ENCODE measurements at places on chromosomes 11 and 22.

- DNase-seq, result peak; percentile 35
Measured at GRCh38 chr11:102345904-102346303, 1.1 kb upstream of the BIRC2 start.

DNA sequence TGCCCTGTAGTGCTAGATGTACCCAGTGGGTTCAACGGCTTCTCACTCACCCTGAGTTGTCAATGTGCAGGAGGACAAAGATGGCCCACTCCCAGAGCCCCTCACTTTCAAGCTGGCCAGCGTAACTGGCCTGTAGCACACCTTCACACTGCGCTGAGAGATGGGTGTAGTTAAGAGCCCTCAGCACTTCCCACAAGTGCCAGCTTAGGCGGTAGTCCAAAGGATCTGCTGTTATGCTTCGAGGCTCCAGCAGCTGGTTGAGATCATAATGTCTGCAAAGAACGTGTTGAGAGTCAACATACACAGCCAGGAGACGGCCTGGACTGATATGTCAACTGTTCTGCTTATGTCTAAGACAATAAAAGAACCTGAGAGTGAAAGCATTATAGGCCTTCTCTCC lies 14.7 kb upstream of the CHRNA10 start:
- no peak for DNase-seq

DNA sequence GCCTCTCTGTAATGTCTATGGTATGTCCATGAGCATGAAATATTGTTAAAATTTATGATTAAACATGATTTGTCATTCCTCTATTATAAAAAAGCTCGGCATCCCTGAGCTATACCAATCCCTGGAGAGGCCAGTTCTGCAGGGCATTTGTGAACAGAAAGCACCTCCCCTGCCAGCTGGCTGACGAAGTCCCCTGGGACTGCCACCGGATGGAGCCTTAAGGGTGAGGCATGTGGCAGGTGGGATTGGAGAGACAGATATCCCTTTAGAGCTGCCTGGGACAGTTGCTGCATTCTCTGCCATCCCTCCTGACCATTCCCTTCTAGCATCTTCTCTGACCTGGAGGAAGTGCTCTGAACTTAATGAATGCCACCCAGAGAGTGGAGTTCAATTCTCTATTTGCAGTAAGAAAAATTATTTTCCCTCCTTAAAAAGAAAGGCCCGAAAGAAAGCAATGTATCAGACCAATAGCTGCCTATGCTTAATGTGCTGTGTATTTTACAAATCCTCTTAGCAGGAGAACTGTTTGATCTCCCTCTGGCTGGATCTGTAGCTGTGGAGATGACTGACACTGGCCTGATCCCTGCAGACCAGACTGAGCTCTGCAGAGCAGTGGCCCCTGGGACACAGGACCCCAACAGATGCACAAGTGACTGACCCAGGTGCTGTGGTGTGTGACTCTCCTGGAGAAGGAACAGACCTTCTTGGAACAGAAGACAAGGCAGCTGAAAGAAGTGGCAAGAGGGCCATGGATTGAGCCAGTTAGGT lies 219.0 kb upstream of the NAV2 start:
- no peak for DNase-seq

DNA sequence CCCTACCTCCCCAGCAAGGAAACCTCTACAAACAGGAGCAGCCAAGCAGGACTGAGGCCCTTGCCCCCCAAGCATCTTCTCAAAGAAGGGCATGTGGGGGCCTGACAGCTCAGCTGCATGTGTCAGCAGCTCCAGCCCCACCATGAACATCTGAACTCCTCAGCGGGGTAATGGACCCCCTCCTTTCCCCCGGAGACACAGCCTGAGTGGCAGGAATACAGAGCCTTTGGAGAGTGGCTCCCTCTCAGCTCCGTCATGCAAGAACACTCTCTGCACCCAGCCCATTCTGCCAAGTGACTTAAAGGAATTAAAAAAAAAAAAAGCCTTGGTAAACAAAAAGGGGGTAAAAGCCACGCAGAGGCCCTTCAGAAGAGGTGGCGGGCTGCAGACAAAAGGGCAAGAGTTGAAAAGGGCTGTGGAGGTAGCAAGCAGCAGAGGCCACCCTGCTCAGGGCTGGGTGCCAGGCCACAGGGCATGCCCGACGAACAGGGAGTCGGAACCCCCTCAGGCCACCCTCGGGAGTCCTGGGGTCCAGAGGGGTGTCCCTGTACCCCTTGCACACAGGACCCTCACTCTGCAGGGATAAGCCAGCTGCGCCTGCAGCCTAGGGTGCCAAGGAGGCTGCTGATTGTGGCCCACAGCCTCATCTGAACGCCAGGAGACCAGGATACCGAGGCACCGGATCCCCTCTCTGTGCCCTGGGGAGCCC lies 62.5 kb downstream of the MACROD1 start:
- no peak for DNase-seq

- no peak for DNase-seq
Measured at GRCh38 chr22:30733181-30733631, 38.5 kb downstream of the OSBP2 start.

- DNase-seq, result no peak
Measured at GRCh38 chr11:46159680-46160079, 38.4 kb upstream of the PHF21A start.

GRCh38 chr11:59900366-59901126 lies 22.0 kb downstream of the OOSP3 start:
- no peak for DNase-seq

DNA sequence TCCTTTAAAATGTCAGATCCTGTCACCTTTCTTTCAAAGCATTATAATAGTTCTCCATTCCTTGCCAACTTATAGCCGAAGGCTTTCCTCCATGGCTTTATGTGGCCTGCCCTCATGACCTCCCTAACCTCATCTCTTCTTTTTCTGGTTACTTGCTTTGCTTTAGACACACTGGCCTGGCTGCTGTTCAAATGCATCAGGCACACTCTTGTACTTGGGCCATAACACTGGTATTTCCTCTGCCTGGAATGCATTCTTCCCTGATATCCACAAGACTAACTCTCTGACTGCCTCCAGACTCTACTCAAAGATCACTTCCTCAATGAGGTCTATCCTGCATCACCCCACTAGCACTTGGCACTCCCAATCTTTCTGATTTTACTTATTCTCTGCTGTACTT lies 710.3 kb downstream of the KCNA4 start:
- DNase-seq, result no peak

- DNase-seq, result no peak
Measured at GRCh38 chr22:47377926-47378560, 615.6 kb downstream of the TBC1D22A start.

DNA sequence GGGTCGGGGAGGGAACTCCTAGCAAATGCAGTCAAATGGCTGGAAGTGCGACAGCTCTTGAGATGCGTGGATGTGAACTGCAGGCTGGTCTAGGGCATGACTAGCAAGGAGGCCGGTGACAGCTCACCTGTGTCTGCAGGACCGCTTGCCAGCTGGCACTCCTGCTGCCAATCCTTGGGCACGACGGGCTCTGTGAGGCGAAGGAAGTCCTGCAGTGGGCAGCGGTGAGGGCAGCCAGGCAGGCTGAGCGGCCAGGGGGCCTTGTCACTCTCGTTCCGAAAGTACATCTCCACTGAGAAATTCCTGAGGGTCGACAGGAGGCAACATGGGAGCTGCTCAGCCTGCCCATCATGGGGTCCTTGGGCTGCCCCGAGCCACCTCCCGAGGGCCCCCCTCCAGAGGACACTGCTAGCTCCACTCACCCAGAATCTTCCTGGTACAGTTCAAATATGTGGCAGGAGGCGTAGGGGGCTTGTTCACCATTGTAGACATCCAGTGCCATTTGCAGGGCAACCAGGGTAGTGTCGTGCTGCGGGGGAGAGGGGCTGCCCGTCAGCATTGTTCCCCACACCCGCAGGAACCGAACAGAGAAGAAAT lies 5.9 kb downstream of the ACP2 start:
- DNase-seq, result no peak

- no peak for DNase-seq
Measured at GRCh38 chr11:35173616-35174566, 34.9 kb downstream of the CD44 start.

DNA sequence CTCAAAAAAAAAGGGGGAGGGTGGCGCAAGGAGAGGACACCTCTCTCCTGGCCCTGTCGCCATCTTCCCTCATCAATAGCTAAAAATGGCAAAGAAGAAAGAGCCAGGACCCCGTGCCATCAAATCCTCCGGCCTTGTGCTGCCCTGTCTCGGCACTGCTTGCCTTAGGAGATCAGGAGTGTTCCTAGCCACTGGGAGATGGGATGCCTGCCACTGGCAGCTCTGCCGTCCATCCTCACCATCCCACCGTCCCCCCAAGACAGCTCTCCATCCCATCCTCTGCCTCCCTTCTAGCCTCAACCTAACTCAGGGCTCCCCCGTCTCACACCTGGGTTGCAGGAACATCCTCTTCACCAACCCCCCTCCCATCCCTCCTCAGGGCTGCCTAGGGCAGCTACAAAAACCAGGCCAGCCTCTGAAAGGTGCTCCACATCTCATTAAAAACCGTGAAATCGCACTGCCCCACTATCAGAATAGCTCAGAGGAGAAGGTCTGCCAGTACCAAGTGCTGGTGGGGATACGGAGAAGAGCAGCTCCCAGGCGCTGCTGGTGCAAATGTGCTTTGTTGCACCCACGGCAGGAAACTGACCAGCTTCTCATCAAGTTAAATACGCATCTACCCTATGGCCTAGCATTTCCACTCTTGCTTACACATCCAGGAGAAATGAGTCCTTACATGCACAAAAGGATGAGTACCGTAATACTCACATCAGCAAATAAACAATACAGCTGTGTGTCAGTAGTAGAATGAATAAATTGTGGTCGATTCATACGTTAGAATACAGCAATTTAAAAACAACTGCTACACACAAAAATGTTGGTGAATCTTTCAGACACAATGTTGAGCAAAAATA lies 31.7 kb upstream of the GCAT start:
- DNase-seq, result no peak

- no peak for DNase-seq
Measured at GRCh38 chr11:127620671-127621070, 620.1 kb upstream of the KIRREL3 start.

GRCh38 chr22:46878191-46878948 lies 115.9 kb downstream of the TBC1D22A start:
- DNase-seq, result no peak

DNA sequence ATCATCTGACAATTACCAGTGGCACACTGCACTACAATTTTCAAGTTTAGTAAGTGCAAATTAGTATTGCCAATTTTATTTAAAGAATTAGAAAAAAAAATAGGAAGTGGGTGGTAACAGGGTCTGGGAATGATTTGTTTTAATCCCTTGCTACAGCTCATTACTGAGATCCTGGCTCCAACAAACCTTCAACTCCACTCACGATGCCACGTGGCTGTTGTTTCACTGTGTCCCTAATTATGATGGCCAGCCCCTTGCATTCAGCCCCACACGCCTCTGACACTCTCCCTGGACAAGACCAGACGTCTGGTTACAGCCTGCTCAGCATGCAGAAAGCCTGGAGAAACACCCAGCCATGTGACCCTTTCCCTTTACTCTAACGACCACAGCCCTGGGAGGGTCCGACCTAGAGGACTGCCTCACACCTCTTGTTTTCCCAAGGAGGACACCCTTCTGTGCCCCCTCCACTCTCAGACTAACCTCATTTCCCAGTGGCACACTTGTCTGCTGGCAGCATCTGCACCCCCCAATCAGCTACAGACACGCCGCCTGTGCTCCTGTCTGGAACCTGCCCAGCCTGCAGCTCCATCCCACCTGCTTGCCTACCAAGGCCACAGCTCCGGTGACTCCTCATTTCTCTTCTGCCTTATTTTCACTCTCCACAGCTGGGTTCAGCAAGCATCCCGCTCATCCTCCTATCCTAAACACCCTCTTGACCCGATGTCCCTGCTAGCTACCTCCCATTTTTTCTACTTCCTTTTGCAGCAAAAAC lies 18.5 kb upstream of the SLC25A1 start:
- DNase-seq, result no peak

- DNase-seq, result no peak
Measured at GRCh38 chr11:120643284-120643683, 131.7 kb downstream of the GRIK4 start.

- no peak for DNase-seq
Measured at GRCh38 chr22:28815111-28815510, 14.7 kb upstream of the XBP1 start.

DNA sequence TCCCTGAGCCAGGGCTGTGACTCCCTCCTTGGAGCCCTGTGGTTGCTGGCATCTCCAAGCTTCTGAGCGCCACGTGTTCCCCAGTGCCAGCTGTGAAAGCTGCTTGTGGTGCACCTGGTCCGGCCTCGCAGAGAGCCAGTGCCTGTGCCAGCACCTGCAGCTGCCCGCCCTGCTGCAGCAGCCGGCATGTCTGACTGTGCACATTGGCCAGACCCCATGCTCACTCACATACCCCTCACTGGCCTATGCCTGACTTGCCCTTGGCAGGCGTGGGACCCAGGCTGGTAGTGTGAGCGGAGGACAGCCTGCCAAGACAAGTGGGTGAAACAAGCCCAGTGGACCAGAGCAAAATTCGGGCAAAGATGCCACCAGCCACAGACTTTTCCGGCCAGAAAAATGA lies 9.8 kb downstream of the MRPL48 start:
- DNase-seq, result no peak

- no peak for DNase-seq
Measured at GRCh38 chr11:40323241-40323640, 1136.2 kb downstream of the LRRC4C start.

GRCh38 chr11:113238721-113239120 lies 75.7 kb upstream of the TTC12 start:
- no peak for DNase-seq

- no peak for DNase-seq
Measured at GRCh38 chr11:30454111-30454510, 131.2 kb downstream of the ARL14EP start.

GRCh38 chr11:23974601-23975000 lies 522.3 kb upstream of the LUZP2 start:
- DNase-seq, result no peak

DNA sequence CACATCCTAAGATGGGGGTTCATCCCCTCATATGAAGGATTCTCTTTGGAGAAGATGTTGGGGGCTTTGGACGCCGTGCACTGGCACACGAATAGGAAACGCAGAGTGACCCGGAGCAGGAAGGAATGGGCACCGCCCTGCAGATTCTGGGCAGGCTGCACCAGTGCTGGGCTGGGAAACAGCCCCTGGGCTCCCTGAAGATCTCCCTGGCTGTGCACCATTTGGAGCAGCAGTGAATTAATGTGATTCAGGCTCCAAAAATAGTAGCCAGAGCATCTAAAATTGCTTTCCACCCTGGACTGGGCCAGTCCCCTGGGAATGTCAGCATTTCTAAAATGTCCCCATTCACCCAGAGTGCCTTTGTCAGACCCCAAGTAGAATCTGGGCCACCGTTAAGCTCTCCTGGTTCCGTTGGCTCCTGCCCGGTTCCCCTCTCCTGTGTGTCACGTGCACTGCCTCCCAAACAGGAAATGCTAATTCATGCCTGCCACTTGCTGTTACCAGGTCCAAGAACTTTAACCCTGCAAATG lies 18.6 kb downstream of the IRAG1 start:
- DNase-seq, result no peak

GRCh38 chr11:8586805-8587204 lies 7.2 kb downstream of the STK33 start:
- no peak for DNase-seq

- DNase-seq, result no peak
Measured at GRCh38 chr11:12126344-12127019, 16.1 kb downstream of the MICAL2 start.

Data from activated T-cell treated with anti-CD3 and anti-CD28 coated beads, Interleukin-2, amount 50 U/mL, for 48 hours (primary cell).